ENCODE measurements at places on chromosomes 4 and X.

- no peaks in the 10 kb centered on the region for H3K4me1 ChIP-seq
- H3K36me3 ChIP-seq = no peaks in the 10 kb centered on the region
- H3K4me3 ChIP-seq = no peak overlapping the region
Measured at GRCh38 chr4:21347142-21347541, 601.4 kb downstream of the KCNIP4 start.

GRCh38 chr4:93169966-93170365 lies 658.6 kb upstream of the ATOH1 start:
- no peaks in the 10 kb centered on the region for H3K4me1 ChIP-seq
- no peaks in the 10 kb centered on the region for H3K27me3 ChIP-seq
- H3K36me3 ChIP-seq = no peaks in the 10 kb centered on the region
- no peak overlapping the region for H3K27ac ChIP-seq
- H3K4me3 ChIP-seq = no peak overlapping the region

- no peaks in the 10 kb centered on the region for H3K27me3 ChIP-seq
- no peak overlapping the region for H3K27ac ChIP-seq
- H3K4me1 ChIP-seq = no peaks in the 10 kb centered on the region
- H3K4me3 ChIP-seq = no peak overlapping the region
- DNase-seq = no peak
Measured at GRCh38 chr4:182263562-182263961, 20.4 kb downstream of the TENM3 start.

- no peaks in the 10 kb centered on the region for H3K36me3 ChIP-seq
- no peak overlapping the region for H3K27ac ChIP-seq
- no peak overlapping the region for H3K4me3 ChIP-seq
Measured at GRCh38 chrX:31213941-31214340, 142.1 kb upstream of the FTHL17 start.

DNA sequence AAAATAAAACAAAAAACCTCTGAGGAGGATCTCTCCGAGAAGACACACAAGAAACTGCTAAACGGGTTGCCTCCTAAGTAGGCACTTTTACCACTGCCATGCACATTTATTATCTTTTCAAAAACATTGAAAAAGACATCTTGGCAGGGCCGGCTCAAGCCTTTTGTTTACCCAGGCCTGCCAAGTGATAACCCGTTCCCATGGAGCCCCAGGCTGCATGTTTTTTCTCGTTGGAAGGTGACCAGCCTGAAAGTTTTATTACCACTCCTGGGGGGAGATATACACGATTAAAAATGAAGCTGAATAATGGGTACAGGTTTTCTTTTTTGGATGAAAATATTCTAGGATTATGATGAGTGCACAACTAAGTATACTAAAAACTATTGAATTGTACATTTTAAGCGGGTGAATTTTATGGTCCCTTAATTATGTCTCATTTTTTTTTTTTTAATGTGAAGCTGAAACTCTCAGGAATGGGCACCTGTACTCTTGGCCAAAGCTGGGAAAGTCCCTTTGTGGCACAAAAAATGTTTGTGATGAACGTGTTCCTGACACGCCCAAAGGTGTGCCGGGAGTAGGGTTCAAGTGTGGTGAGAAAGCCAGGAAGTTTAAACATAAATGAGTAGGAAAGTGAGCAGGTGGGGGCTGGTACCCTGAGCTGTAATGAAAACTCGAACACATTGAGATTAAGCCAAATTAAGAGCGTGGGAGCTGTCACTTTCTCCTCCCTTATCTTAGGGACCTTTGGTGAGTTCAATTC lies 1.5 kb upstream of the MAP7D2 start:
- DNase-seq = no peak
- H3K36me3 ChIP-seq = no peaks in the 10 kb centered on the region
- H3K27me3 ChIP-seq = no peaks in the 10 kb centered on the region
- no peak overlapping the region for H3K27ac ChIP-seq
- H3K4me1 ChIP-seq = no peaks in the 10 kb centered on the region
- H3K4me3 ChIP-seq = no peak overlapping the region

GRCh38 chr4:153127760-153128494 lies 76.3 kb upstream of the TRIM2 start:
- peak overlapping the region; percentile 39 for H3K27ac ChIP-seq
- H3K36me3 ChIP-seq = no peaks in the 10 kb centered on the region
- H3K4me3 ChIP-seq = no peak overlapping the region
- no peaks in the 10 kb centered on the region for H3K27me3 ChIP-seq
- no peaks in the 10 kb centered on the region for H3K4me1 ChIP-seq

DNA sequence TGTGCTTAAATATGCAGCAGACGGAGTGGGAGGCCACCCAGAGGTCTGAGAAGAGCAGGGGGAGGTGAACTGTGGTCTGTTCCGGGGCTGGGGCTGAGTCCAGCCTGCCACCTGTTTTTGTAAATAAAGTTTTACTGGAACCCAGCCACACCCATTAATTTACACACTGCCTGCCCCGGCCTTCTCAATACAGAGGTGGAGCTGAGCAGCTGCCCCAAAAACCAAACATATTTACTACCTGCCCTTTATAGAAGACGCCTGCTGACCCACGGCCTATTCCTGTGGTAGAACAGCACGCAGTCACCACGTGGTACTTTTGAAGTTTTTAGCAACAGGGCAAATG lies 45.9 kb downstream of the FGFRL1 start:
- DNase-seq = no peak
- no peak overlapping the region for H3K4me3 ChIP-seq
- no peak overlapping the region for H3K27ac ChIP-seq
- H3K27me3 ChIP-seq = peaks cover 82% of the 10 kb centered on the region

DNA sequence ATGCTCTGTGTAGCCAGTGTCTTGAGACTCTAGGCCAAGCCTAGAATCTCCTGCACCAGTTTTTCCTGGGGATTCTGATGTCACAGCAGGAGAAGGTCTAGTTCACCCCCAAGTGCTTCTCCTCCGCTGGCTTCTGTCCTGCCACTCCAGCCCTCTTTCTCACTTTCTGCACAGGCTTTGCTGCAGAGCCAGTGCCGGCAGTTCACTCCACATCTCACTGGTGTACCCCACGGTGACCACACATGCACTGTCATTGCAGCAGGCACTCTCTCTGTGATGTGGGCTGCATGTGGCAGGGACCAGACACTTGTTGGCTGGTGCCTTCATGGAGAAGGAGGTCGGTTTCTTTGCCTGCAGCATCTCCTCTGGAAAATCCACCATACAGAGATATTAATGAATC lies 643.8 kb upstream of the GALNTL6 start:
- no peaks in the 10 kb centered on the region for H3K27me3 ChIP-seq
- no peak for DNase-seq
- no peaks in the 10 kb centered on the region for H3K36me3 ChIP-seq
- H3K4me1 ChIP-seq = no peaks in the 10 kb centered on the region

DNA sequence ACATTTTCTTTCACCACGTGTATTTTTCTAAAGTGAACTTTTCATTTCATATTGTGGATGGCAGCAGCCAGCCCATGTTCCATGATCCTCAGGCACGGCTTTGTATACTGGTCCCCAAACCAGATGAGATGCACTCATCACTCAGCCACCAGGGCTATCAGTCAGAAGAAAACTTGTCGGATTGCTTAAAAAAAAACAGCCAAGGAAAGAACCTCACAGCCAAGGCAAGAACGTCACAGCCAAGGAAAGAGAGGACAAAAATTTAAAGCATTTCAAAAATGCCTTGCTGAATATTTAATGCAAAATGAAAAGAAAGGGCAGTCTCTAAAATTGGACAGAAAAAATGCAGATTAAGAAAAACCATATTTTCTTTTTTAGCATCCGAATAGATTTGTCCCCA lies 333.3 kb downstream of the PDGFC start:
- H3K27ac ChIP-seq = peak overlapping the region; percentile 43
- H3K4me1 ChIP-seq = peaks cover 19% of the 10 kb centered on the region
- DNase-seq = no peak
- H3K27me3 ChIP-seq = no peaks in the 10 kb centered on the region
- no peaks in the 10 kb centered on the region for H3K36me3 ChIP-seq

GRCh38 chr4:76749355-76749754 lies 148.6 kb downstream of the SOWAHB start:
- H3K27me3 ChIP-seq = no peaks in the 10 kb centered on the region
- no peak for DNase-seq
- H3K27ac ChIP-seq = no peak overlapping the region
- H3K4me1 ChIP-seq = peaks cover 46% of the 10 kb centered on the region
- H3K4me3 ChIP-seq = no peak overlapping the region

GRCh38 chrX:136847874-136848273 lies 32.7 kb downstream of the RBMX start:
- H3K36me3 ChIP-seq = peaks cover 12% of the 10 kb centered on the region
- no peaks in the 10 kb centered on the region for H3K27me3 ChIP-seq
- DNase-seq = no peak

- no peak overlapping the region for H3K27ac ChIP-seq
- H3K36me3 ChIP-seq = no peaks in the 10 kb centered on the region
Measured at GRCh38 chr4:87225936-87226335, 5.5 kb upstream of the KLHL8 start.

- no peak overlapping the region for H3K27ac ChIP-seq
- H3K27me3 ChIP-seq = peaks cover 9% of the 10 kb centered on the region
- no peaks in the 10 kb centered on the region for H3K36me3 ChIP-seq
- DNase-seq = no peak
Measured at GRCh38 chrX:50905334-50905733, 5.2 kb upstream of the BMP15 start.

- no peaks in the 10 kb centered on the region for H3K36me3 ChIP-seq
- no peaks in the 10 kb centered on the region for H3K4me1 ChIP-seq
- no peak overlapping the region for H3K27ac ChIP-seq
- no peak overlapping the region for H3K4me3 ChIP-seq
- DNase-seq = no peak
Measured at GRCh38 chrX:120145295-120145925, 13.0 kb upstream of the RHOXF2 start.

GRCh38 chrX:119478504-119478903 lies 10.3 kb downstream of the SLC25A5 start:
- H3K36me3 ChIP-seq = no peaks in the 10 kb centered on the region
- H3K27me3 ChIP-seq = peaks cover 32% of the 10 kb centered on the region
- H3K27ac ChIP-seq = no peak overlapping the region
- no peak overlapping the region for H3K4me3 ChIP-seq

DNA sequence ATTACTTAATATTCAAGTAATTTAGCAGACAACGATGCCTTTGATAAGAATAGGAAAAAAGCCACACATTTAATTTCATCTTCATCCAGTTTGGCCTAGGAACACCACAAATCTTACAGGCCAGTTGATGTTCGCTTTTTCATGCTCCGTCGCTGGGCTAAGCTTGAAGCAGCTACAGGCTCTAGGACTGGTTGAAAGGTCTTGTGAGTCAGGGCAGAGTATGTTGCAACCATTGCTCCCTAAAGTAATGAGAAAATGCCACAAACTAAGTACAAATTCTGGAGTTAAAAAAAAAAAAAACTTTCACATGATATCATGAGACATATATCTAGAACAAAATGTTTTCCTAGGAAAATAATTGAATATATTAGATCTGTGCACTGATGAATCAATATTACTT lies 123.8 kb downstream of the RPS6KA6 start:
- no peaks in the 10 kb centered on the region for H3K36me3 ChIP-seq
- no peak for DNase-seq
- no peak overlapping the region for H3K4me3 ChIP-seq
- H3K27me3 ChIP-seq = no peaks in the 10 kb centered on the region

GRCh38 chr4:122328893-122329292 lies 49.9 kb upstream of the ADAD1 start:
- H3K27me3 ChIP-seq = no peaks in the 10 kb centered on the region
- peaks cover 56% of the 10 kb centered on the region for H3K36me3 ChIP-seq
- no peak overlapping the region for H3K4me3 ChIP-seq
- no peak for DNase-seq
- no peaks in the 10 kb centered on the region for H3K4me1 ChIP-seq

- H3K27ac ChIP-seq = no peak overlapping the region
- no peaks in the 10 kb centered on the region for H3K36me3 ChIP-seq
- DNase-seq = peak; percentile 21
- H3K4me3 ChIP-seq = no peak overlapping the region
- H3K27me3 ChIP-seq = no peaks in the 10 kb centered on the region
Measured at GRCh38 chr4:67549123-67549522, 3.8 kb upstream of the CENPC start.

GRCh38 chrX:112738347-112739033 lies 58.8 kb upstream of the LHFPL1 start:
- H3K27me3 ChIP-seq = peaks cover 3% of the 10 kb centered on the region
- no peaks in the 10 kb centered on the region for H3K36me3 ChIP-seq
- H3K4me3 ChIP-seq = no peak overlapping the region
- no peak for DNase-seq
- no peaks in the 10 kb centered on the region for H3K4me1 ChIP-seq

DNA sequence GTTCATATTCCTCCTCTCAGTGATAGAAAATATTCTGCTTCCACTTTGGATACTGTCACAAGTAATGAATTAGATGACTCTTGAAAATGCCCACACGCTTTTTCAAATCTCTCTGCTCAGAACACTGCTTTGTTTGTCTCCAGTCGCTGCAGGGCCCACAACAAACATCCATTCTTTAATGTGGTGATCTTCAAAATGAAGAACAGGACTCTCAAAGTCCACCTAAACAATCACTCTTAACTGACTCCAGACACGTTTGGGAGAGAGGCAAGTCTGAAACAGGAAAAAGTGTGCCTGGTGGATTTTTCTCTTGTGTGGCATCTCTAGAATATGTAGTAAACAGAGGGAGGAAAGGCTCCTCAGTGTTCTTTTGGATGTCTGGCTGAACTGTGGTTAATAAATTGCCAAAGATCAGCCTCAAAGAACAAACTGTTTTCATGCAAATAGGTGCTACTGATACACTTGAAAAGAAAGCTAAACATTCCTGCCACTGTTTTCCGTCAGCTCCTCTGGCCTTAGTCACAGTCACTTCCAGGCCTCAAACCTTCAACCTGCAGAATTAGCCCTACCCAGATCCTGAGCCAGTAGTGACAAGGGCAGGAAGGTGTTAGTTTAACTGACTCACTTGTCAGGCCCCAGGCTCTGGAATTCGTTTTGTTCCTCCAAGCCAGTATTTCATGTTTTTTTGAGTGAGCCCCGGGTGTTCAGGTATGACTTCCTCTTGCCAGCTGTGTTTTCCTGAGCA lies 259.6 kb upstream of the GPC4 start:
- no peak overlapping the region for H3K27ac ChIP-seq
- peaks cover 15% of the 10 kb centered on the region for H3K27me3 ChIP-seq
- no peak for DNase-seq
- no peaks in the 10 kb centered on the region for H3K4me1 ChIP-seq
- H3K4me3 ChIP-seq = no peak overlapping the region
- H3K36me3 ChIP-seq = no peaks in the 10 kb centered on the region

DNA sequence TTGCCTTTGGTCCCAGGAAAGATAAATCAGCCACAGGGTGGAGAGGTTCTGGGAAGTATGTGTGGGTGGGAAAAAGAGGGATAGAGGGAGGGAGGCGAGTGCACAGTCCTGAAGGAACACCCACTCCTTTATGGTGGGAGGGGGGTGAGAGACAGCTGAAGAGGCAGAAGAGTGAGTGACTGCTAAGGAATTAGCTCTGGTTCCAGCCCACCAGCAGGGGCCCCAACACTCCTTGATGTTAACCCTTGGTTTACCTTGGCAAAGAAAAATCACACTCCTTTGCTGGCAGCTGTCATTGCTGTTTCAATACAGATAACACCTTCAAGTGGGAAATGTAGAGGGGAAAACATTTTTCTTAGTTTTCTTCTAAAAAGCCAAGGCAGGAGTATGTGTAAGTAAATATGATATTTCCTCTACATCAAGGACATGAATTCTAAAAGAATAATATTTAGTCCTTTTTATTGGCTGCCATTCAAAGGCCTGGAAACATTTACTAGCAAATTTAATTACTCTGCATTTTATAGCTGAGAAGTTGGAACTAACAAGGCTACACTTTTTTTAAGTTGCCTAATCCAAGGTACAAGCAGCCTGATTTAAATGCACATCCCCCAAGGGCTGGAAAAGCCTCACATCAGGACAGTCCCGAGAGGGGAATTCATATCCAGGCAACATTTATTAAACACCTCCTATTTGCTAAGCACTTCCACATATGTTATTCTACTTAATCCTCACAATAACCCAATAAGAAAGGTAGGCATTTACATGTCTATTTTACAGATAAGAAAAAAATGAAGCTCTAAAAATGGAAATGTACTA lies 81.7 kb downstream of the HS6ST2 start:
- H3K27ac ChIP-seq = no peak overlapping the region
- H3K36me3 ChIP-seq = no peaks in the 10 kb centered on the region
- no peak for DNase-seq
- H3K27me3 ChIP-seq = no peaks in the 10 kb centered on the region

Data from SK-N-SH (cell line).